ENCODE measurements at places on chromosomes 13 and 19. TPM values are rescaled to one million over a fixed set of nuclear protein-coding genes. Genes with fewer than 3 reads are reported as not detected.

LCP1 gene
- total RNA-seq = 5.7 TPM

DNA sequence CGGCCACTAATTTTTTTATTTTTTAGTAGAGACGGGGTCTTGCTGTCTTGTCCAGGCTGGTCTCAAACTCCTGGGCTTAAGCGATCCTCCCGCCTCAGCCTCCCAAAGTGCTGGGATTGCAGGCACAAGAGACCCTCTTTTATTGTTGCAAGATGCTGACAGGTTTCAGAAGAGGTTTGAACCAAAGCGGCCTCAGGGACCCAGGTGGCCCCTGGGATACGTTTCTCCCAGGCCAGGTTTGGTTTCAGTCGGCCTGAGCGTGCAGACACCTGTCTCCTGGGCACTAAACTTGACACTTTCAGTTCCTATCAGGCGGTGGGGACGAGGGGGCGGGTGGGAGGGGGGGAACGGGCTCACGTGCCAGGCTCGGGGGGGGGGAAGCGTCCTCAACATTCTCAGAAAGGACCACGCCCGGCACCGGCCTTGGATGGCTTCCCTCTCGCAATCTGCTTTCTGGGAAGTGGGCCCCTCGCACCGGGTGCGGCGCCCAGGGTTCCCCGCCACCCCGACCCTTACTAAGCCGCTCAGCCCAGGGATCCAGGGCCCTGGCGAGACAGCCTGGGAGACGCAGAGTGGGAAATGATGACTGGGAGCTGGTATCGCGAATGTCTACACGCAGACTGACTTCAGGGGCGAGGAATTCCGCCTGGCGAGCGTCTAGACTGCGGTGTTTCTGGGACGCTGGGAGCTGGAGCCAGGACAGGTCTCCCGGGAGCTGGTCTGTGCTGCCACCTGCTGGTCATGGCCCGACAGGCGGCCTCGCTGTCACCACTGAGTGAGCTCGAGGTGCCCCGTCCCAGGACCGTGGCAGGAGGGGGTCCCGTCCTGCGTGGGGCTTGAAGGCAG lies 91.6 kb downstream of the GNG7 start:
- peak; percentile 89 for DNase-seq

DNA sequence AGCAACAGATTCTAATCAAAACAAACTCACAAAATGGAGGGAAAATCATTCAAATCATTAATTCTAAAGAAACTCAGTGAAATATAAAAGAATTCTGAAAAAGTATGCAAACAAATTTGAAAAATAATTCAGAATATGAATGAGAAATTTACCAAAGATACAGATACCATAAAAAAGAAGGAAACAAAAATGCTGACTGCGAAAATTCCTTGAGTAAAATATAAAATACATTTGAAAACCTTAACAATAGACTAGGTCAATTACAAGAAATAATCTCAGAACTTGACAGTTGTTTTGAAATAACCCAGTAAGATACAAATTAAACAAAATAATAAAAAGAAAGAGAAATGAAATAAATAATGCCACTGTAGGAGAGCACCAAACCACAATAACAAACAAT lies 1289.0 kb downstream of the SLITRK1 start:
- no peak for DNase-seq

GRCh38 chr13:44808185-44808584 lies 181.1 kb downstream of the NUFIP1 start:
- DNase-seq = no peak

- no peak for DNase-seq
These were observed 5.7 kb downstream of the SLC25A30 start for GRCh38 chr13:45412274-45413049.
